ENCODE measurements at places on chromosomes 13 and 19. TPM values are rescaled to one million over a fixed set of nuclear protein-coding genes. Genes with fewer than 3 reads are reported as not detected.

DNA sequence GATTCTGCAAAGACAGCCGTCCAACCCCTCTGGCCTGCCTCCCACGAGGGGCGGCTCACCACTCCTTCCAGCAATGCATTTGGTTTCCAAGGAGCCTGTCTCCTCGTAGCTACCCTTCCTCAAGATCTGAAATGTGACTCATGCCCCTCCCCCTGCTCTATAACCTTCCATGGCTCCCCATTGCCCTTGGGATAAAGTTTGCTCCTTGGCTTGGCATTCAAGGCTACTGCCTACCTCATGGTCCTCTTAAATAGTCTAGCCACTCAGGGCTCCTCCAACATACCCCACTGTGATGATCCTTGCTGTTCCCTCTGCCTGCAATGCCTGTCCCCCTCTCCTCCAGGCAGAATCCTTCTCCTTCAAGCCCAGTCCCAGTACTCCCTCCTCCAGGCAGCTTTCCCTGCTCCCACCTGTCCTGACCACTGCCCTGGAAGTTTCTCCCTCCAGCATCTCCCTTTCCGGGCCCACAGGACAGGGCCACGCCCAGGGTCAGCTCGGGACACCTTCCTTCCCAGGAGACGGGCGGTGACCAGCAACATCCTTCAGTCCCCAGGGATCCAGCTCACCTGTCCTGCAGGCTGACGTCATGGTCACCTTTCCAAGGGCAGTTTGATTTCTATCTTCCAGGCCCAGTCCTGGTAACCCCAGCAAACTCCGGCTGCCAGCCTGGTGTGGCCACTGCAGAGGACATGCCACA is 19.2 kb upstream of the SEMA6B start:
- H3K27ac ChIP-seq: no peak overlapping the region
- H3K36me3 ChIP-seq: no peaks in the 10 kb centered on the region
- peaks cover 75% of the 10 kb centered on the region for H3K27me3 ChIP-seq
- no peak overlapping the region for H3K4me3 ChIP-seq

GRCh38 chr13:44620057-44620456 is 43.9 kb upstream of the TSC22D1 start:
- H3K27ac ChIP-seq: no peak overlapping the region
- no peak for DNase-seq
- no peaks in the 10 kb centered on the region for H3K4me1 ChIP-seq
- no peaks in the 10 kb centered on the region for H3K27me3 ChIP-seq
- H3K36me3 ChIP-seq: no peaks in the 10 kb centered on the region

- H3K4me1 ChIP-seq: peaks cover 25% of the 10 kb centered on the region
- no peak for DNase-seq
- H3K27ac ChIP-seq: no peak overlapping the region
- peaks cover 37% of the 10 kb centered on the region for H3K36me3 ChIP-seq
- H3K4me3 ChIP-seq: no peak overlapping the region
Observed at GRCh38 chr19:51098365-51099046, 9.7 kb downstream of the CTU1 start.

DNA sequence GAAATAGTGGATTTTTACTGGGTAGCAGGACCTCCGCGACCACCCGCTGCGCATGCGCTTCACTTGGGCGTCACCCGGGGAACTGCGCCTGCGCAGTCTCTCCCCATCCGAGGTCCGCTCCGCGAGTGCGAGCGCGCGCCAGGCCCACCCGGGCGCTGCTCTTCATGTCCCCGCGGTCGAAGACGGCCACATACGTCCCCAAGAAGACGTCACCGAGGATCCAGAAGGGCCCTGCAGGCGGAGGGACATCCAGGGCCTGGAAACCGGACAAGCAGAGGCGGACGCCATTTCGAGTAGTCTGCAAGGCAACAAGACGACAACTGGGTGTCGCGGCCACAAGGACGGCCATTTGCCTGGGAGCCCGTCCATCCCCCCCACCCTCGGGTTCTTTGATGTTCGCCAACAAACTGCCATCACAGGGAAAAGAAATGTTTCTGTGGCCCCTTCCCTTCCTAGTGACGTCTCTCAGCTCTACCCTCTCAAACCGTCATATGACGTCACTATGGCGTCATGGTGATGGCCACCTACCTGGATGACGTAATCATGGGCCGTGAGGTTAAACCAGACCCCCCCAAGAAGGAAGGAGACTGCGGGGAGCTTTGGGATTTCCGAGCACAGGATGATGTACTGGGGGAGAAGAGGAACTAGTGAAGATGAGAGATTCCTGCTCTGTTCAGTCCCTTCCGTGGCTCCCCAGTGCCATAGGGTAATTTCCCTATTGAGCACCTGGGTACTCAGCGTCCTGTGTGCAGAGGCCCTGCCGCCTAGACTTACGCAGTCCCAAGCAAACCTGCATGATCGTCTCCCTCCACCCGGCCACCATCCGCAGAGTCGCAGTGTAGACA is 6.7 kb downstream of the NAPSA start:
- H3K4me1 ChIP-seq: peaks cover 15% of the 10 kb centered on the region
- no peak overlapping the region for H3K27ac ChIP-seq
- H3K36me3 ChIP-seq: no peaks in the 10 kb centered on the region
- H3K27me3 ChIP-seq: no peaks in the 10 kb centered on the region
- H3K4me3 ChIP-seq: peak overlapping the region; percentile 45

DNA sequence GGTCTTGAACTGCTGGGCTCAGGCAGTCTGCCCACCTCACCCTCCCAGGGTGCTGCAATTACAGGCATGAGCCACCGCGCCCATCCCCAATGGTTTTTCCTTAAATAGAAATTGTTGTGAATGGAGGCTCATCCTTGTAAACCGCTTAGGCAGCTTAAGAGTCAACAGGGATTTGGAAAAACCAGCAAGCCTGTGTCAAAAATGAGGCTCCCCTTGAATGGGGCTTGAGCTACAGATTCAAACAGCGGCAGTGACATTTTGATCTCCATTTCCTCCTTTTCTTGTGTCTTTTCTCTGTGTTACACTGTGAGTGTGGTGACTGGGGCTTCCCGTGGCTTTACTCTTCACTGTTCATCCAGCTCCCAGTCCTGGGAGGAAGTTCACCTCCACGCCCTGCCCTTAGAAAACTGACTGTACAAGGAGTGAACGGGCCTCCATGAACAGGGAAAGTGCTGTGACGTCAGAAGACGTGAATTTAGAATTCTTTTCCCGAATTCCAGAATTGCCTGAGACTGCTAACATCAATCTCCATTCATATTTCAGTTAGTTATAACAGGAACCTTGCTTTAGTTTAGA is 15.3 kb upstream of the RAB8A start:
- H3K4me3 ChIP-seq: no peak overlapping the region
- peaks cover 9% of the 10 kb centered on the region for H3K4me1 ChIP-seq
- no peaks in the 10 kb centered on the region for H3K27me3 ChIP-seq

DNA sequence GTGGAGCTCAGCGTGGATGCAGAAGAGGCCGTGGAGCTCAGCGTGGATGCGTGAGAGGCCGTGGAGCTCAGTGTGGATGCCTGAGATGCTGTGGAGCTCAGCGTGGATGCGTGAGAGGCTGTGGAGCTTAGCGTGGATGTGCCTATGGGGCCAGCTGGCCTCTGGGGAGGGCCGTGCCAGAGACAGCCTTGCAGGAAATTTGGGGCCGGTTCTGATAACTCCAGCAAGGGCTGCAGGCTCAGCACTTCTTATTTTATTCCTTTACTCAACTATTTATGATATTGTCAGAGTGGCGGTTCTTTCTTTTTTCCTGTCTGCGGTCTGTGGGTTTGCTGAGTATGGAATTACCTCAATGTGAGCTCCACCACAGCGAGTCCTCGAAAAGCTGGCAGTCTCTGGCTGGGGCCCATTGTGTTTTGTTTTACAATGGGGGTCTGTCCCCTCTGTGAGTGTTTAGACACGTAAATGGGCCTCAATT is 17.8 kb upstream of the TMEM255B start:
- no peaks in the 10 kb centered on the region for H3K36me3 ChIP-seq
- no peak overlapping the region for H3K27ac ChIP-seq
- H3K4me3 ChIP-seq: no peak overlapping the region
- H3K27me3 ChIP-seq: peaks cover 10% of the 10 kb centered on the region
- peaks cover 14% of the 10 kb centered on the region for H3K4me1 ChIP-seq

DNA sequence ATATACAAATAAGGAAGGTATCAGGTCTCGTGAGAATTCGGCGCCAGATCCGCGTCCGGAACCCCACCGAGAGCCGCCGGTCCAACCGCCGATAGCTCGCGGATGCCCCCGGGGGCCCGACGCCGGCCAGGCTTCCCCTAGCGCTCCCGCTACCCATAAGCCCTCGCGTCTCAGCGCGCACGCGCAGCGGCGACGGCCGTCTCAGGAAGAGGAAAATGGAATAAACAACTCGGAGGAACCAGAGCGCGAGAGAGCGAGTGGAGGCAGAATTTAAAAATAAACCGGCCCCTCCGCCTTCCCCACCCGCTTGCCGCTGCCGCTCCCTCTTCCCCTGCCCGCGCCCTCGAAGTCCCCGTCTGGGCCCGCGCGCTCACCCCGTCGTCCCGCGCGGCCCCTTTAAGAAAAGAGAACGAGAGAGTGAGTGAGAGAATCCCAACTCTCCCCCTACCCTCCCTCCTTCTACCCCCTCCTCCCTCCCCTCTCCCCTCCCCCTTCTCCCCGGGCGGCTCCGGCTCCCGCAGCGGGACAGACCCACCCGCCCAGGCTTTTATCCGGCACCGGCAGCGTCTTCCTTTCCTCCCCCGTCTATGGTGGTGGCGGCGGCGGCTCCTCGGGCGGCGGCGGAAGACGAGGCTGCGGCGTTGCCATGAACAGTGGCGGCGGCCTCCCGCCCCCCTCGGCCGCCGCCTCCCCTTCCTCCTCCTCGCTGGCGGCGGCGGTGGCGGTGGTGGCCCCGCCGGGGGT is at the start of gene PAN3:
Gene PAN3 (plus strand): TSS at position 534 of the 744 bp plus-strand sequence. CDS start 113 bp downstream, at position 647.
- H3K4me3 ChIP-seq: peak within 1 kb of the TSS; percentile 96
- H3K4me1 ChIP-seq: peaks cover 27% of the 10 kb centered on the region
- no peaks in the 10 kb centered on the region for H3K36me3 ChIP-seq
- peak within 1 kb of the TSS; percentile 98 for H3K27ac ChIP-seq
- H3K27me3 ChIP-seq: no peaks in the 10 kb centered on the region

DNA sequence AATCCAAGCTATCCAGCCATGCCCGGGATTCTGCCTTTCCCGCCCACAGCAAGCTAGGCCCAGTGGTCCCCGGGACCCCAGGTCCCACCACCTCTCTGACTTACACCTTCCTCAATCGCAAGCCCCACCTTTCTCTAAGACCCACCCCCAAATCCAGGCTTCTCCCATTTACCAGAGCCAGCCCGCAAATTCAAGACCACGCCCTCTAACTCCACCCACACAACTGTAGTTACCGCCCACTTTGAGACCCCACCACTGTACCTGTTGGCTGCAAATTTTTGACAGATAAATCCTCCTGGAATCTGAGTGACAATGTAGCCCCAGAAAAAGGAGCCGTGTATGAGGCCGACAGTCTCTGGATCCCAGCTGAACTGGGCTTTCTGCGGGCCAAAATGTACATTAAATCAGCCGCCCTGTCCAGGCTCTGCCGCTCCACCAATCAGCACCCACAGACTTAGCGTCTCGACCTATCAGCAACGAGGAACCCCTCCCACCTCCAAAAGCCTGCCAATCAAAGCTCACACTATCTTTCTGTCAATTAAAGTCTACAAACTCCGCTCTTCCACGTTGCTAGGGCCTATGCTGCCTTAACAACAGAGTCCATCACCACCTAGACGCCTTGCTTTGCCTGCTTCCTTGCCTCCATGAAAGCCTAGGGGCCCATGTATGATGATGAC is 6.3 kb downstream of the SLC17A7 start:
- peaks cover 6% of the 10 kb centered on the region for H3K4me1 ChIP-seq
- peaks cover 100% of the 10 kb centered on the region for H3K27me3 ChIP-seq
- H3K4me3 ChIP-seq: no peak overlapping the region

DNA sequence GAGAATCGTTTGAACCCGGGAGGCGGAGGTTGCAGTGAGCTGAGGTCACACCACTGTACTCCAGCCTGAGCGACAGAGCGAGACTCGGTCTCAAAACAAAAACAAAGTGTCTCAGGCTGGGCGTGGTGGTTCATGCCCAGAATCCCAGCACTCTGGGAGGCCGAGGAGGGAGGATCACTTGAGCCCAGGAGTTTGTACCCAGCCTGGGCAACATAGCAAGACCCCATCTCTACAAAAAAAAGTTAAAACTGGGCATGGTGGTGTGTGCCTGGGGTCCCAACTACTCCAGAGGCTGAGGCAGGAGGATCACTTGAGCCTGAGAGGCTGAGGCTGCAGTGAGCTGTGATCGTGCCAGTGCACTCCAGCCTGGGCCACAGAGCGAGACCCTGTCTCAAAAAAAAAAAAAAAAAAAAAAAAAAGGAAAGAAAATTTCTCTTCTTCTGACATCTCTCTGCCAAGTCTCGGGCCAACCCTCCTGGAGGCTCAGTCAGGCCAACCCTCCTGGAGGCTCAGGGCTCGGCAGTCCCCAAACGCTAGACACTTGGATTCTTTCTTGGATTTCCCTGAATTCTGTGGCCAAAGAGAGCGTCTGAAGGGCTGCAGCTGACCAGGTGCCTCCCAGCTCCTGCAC is 26.3 kb downstream of the ARID3A start:
- peaks cover 14% of the 10 kb centered on the region for H3K4me1 ChIP-seq
- no peaks in the 10 kb centered on the region for H3K27me3 ChIP-seq
- H3K27ac ChIP-seq: no peak overlapping the region

The RFPL4A gene
- not detected for total RNA-seq

The APBA3 gene
- 30.2 TPM for total RNA-seq

The PLIN4 gene
- 38.3 TPM for total RNA-seq
